ENCODE measurements at places on chromosomes 6 and 20.

- DNase-seq: no peak
Observed at GRCh38 chr20:36367907-36368799, 62.0 kb downstream of the DLGAP4 start.

GRCh38 chr6:5749651-5750215 lies 257.0 kb downstream of the NRN1 start:
- no peak for DNase-seq

- DNase-seq: no peak
Observed at GRCh38 chr20:58459058-58459750, 56.0 kb downstream of the APCDD1L start.

DNA sequence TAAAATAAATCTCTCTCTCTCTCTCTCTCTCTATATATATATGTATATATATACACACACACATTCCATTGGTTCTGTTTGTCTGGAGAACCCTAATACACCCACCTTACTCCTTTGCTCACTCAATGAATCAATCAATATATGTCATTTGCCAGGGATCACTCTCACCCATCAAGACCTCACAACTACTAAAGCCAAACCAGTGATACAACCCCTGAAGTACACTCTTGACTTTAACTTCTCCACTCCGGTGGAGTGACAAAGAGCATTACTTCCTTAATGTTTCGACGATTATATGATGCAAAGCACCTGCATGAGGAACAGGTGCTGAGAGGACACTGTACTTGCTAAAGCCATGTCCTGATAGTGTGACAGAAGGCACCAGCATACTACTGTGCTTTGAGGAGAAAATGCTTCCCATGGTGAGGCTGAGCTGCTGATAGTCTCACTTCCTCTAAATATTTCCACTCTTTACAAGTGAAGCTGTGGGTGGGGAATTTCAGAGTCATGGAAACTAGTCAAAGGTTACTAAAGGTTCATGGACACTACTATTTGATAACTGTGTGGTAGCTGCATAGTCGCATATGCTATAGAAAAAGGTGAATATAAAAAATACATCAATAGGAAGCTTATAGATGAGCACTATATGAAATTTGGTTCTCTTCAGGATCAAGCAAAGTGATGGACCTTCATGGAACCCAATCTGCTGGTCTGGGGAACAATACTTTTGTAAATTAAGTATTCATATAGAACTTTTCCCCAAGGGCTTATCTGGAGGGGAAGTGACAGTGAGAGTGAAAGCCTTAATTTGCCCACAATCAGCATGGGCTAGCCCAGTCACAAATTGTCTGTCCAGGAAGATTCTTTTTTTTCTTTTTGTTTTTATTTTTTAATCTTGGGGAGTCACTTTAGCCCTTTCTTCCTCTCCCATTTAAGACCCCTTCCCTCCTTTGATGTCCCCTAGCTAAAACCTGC lies 141.9 kb upstream of the NEDD9 start:
- DNase-seq: no peak

GRCh38 chr6:38493931-38494547 lies 145.7 kb downstream of the BTBD9 start:
- peak; percentile 79 for DNase-seq

- peak; percentile 56 for DNase-seq
Observed at GRCh38 chr6:56507517-56507916, 135.2 kb downstream of the DST start.
